ENCODE measurements at places on chromosomes 1 and 21.

DNA sequence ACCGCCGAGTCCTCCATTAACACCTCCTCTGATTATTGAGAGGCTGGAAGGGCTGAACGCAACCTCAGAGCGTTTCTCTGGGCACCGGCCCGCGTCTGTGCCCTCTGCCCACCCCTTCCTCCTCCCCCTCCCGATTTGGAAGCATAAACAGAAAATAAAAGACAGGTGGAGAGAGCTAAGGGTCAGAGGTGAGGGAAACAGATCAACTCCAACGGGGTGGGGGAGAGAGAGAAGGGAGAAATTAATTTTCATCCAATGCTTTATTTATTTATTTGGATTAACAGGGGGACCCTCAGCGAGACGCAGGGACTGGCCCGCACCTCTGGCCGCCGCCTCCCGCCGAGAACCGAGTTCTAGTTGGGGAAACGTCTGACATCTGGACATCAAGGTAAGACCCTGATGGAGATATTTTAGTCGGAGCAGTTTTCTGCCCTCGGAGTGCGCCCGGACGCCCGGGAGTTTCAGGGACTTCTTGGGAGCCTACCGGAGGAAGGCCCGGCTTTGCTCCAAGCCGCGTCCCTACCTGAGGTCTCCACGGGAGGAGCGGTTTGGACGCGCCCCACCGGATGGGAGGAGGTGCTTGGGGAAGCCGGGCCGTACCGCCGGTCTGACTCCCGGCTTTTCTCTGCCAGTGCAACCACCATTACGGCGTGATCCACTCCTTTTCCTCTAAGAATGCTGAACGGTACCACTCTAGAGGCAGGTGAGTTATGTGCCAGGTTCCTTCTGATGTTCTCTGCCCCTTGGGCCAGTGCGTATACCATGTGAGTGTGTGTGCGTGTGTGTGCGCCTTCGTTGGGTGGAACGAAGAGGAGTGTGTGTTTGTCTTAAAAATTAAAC, 5.1 kb upstream of the LHX9 start:
- DNase-seq: peak; percentile 55

DNA sequence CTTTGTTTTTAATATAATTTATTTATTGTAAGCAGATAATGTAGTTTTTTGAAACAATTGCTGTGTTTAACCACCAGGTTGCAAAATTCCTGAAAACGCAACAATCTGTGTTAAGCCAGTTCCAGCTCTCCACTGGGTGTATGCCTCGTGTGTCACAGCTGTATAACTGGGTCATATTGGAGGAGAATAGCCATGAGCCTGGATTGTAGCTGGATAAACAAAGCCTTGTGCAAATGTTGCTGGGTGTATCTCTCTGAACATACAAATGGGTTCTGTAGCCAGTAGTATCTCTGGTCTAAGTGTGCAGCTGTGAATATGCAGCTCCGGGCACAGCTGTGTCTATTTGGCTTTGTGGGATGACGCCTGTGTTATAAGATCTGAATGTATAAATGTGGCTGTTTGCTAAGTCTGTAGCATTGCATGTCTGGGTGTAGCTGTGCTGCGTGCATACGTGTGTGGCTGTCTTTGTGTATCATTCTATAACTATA, 2.8 kb downstream of the TCEA3 start:
- no peak for DNase-seq

DNA sequence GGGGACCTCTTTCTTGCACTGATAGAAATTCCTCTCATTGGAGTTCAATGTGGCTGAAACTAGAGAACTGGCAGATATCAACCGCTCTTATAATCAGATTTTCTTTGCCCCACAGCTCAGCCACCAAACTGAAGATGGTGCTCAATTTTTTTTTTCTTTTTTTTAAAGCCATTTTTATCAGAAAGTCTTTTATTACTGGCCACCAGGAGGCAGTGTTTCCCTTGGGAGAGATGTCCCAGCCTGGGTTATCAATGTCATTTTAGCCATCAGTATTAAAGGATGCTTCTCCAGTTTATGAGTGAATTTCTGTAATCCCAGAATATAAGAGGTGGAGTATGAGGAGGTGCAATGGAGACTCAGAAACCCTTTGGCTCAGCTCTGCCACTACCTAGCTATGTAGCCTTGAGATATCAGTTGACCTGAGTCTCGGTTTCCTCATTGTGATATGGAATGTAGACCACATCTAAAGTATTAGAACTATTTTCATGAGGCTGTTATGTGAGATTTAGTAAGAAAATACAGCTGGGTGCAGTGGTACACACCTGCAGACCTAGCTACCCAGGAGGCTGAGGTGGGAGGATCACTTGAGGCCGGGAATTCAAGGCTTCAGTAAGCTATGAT, 27.6 kb downstream of the CD244 start:
- peak; percentile 71 for DNase-seq

GRCh38 chr1:46770541-46770940, 28.3 kb upstream of the CYP4B1 start:
- no peak for DNase-seq

DNA sequence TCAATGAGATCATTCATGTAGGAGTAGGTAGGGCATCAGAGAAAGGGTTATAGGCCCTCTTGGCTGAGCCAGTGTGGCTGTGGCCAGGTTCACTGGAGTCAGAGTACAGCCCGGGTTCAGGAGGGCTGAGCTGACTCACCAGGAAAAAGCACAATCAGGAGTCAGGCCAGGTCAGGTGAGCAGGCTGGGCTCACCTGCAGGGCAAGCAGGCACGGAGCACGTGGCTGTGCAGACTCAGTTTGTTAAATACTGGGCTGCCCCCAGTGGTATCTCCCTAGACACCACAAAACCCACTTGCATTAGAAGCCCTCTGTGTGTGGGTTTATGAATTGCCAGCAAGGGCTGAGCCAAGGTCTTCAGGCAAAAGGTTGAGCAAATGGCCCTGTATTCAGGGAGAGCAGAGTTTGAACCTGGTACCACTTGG, 122.1 kb upstream of the SERBP1 start:
- no peak for DNase-seq

All from B cell (primary cell).